ENCODE measurements at places on chromosomes 6 and 20.

DNA sequence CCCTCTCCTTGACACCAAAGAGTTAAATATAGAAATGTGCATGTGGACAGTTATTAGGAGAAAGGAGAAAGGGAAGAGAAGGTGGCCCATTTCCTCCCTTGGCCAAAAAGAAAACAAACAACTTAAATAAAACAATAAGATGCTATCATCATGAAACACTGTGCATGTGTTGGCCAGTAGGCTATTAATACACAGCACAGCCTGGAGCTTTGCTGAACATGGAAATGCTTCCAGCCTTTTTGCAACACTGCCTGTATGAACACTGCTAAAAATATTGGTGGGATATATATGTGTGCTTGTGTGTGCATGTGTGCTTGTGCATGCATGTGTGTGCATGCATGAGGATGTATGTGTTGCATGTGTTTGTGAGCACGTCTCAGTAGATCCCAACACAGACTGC, 100.4 kb downstream of the LY86 start:
- no peak for DNase-seq

DNA sequence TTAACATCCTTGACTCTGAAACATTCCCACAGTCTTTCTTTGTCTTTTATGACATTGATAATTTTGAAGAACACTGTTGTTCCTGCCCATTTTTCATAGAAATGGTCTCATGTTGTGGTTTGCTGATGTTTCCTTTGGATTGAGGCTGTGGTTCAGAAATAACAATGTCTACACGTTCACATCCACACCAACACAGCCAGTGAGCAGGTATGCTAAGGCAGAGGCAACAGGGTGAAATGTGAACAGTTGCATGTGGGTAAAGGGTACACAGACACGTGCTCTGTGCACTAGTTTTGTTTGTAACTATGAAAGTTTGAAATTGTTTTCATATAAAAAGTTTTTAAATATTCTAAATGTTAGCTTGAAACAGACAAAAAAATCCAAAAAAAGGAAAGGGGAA, 78.4 kb downstream of the GINS1 start:
- no peak for DNase-seq

- DNase-seq: no peak
These were observed 19.3 kb downstream of the RAB22A start for GRCh38 chr20:58328836-58329235.

DNA sequence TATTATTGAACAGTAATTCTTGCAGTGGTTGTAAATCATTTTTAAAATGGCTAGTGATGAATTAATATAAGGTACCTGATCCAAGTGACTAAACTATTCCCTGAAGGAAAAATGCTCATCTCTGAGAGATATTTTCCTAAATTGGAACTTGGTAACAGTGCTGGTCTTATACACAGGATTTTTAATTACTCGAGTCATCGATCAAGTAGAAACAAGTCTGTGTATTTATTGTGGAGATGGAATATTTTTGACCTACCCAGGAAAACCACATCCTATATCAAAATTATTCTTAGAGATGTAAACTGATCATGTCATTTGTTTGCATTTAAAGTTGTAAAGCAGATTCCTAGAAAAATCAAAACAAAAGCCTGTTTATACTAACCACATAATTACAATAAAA, 166.9 kb downstream of the MOXD1 start:
- no peak for DNase-seq

GRCh38 chr20:13412806-13413445, 191.9 kb downstream of the ISM1 start:
- DNase-seq: no peak

- no peak for DNase-seq
These were observed 628.0 kb upstream of the AGPAT4 start for GRCh38 chr6:161901740-161902426.

DNA sequence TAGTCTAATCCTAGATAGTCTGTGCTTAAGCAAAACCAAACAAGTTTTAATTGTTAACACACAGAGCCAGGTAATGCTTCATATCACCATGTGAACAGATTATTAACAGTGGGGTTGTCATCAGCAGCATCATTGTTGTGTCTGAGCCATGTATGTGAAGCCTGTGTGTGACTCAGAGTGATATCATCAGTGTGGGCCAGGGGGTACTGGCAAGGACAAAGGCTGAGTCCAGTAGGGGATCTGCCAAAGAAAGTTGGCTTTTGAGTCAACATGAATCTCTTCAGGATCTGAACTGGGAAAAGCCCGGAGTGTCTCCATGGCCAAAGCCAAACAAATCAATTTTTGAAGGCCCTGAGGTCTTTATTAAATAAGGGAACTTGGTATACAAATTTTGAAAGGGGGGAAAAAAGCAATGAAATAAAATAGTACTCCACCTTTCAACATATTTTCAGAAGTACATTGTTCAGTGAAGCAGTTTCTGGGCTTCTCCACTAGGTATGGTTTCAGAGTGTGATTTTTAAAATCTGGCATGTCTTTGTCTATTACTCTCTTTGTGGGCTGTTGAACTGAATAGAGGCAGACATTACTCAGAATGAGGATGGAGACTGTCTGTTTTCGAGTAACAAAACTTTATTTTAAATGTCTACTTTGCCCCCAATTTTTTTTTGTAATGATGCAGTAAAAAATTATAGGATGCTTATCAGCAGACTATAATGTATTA, 444.2 kb upstream of the JAG1 start:
- DNase-seq: no peak

DNA sequence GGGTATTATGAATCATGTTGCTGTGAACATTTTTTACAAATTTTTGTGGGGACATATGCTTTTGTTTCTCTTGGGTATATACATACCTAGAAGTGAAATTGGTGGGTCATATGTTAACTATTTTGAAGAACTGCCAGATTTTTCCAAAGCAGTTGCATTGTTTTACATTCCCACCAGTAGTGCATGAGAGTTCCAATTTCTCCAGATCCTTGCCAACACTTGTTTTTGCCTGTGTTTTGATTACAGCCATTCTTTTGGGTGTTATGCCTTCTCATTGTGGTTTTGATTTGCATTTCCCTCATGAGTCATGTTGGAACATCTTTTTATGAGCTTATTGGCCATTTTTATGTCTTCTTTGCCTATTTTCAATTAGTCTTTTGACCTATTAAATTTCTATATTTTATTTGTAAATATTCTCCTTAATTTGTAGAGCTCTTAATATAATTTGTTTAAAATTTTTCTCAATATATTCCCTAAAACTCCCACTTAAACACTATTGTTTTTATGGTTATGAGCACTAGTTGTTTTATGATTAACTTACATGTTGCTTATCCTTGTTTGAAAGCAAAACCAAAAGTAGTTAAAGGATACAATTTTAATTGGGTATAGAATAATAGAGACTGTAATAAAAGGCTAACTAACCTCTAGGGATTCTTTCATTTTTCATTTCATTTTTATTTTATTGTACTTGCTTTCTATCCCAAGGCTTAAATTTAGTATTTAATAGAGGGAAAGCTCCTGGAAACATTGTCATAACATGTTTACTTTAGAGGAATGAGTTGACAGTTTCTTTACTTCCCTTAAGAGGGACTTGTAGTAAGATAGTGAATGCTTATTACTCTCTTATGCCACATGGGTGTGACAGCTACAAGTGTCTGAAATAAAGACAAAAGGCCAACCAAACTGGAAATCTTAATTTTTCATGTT, 5.5 kb downstream of the UBR2 start:
- DNase-seq: no peak

DNA sequence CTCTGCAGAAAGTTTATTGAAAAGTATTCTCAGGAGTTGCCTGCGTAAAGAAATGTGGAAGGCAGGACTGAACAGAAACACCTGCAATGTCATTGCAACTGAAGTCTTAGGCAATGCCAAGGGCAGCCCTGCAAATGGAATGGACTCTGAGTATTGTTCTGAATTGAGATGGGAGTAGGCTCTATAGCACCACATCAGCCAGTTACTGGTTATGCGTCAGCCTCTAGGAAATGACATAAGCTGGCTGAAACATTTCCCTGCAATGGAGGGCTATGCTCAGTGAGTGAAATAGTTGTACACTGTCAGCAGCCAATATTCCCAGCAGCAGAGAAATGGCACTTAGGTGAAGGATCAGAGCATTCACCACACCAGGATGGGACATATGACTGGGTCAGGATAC, 13.8 kb upstream of the GJE1 start:
- DNase-seq: no peak

DNA sequence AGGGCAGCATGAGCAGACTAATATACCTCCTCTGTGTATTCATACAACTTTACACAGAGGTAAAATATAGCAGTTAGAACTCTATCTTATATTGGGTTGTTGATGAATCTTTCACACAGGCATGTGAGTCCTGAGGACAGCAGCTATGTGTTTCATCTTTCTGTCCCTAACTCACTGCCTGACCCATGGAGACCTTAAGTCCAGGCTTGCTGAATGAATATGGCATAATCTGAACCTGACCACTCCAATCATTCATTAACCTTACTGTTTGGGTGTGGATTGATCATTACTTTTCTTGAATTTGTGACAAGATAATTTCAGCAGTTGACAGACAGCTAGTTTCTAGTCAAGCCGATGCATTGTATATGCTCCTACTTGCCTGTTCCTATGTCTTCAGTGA, 27.3 kb upstream of the TSPYL1 start:
- DNase-seq: no peak

DNA sequence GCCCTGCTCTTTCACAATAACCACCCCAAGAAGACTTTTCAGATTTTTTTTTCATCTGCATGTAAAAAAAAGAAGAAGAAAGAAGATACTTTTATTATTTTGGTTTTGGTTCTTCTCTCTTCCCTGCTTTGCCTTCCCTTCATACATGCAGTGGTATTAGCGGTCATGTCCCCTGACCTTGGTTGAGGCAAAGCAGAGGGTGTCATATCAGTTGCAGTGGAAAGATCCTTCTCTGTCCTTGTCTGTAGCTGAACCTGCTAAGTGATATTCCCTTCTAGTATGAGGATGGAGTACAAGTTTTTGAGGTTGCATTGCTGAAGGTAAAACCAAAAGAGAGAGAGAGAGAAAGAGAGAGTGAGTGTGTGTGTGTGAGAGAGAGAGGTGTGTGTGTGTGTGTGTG, 345.7 kb downstream of the UTRN start:
- no peak for DNase-seq

DNA sequence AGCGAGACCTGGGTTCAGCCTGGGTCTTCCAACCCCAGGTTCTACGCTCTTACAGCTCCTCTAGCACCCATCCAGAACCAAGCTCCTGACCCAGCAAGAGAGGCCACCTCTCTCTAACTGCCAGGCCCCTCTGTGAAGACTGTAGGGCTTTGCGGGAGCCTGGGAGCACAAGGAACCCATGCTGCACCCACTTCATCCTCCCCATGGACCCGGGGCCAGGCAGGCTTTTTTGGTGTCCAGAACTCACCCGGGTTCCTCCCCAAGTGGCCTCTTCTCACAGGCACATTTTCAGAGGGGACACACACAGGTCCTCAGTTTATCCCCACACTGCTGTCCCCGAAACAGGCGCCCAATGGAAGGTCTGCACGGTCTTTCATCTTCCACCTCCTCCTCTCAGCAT, 145.9 kb downstream of the SYNDIG1 start:
- DNase-seq: no peak

DNA sequence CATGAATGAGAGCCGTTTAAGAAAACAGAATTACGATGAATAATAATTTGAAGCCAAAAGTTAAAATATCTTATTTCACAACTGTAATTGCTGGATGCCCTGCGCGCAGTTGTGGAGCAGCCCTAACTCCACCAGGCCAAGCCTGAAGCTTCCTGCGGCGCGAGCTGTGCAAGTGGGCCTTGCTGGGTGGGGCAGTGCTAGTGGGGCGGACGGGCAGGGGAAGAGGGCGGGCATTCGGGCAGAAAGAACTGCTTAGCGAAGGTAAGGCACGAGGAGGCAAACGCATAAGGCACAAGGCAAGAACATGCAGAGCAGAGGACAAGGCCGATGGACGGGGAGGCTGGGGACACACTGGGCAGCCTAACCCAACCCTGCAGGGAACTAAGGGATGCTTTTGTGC, 2.3 kb downstream of the HLA-DQB2 start:
- no peak for DNase-seq

GRCh38 chr20:51871943-51872342, 69.6 kb upstream of the SALL4 start:
- no peak for DNase-seq

DNA sequence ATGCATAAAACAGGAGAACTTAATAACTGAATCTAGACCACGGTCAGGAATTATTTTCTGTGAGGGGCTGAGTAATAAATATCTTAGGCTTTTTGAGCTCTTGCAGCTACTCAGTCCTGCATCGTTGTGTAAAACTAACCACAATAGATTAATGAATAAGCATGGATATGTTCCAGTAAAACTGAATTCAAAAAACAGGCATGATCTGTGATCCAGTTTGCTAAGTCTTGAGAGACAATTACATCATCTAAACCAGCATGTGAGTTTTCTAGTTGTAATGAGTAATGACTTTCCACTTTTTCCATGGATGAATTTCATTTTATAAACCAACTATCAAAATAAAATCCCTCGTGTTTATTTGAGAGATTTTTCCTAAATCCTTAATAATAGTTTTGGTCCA, 336.8 kb downstream of the RFPL4B start:
- no peak for DNase-seq

All from ascending aorta (tissue), 2 donors.